ENCODE measurements at places on chromosomes 12 and 14.

DNA sequence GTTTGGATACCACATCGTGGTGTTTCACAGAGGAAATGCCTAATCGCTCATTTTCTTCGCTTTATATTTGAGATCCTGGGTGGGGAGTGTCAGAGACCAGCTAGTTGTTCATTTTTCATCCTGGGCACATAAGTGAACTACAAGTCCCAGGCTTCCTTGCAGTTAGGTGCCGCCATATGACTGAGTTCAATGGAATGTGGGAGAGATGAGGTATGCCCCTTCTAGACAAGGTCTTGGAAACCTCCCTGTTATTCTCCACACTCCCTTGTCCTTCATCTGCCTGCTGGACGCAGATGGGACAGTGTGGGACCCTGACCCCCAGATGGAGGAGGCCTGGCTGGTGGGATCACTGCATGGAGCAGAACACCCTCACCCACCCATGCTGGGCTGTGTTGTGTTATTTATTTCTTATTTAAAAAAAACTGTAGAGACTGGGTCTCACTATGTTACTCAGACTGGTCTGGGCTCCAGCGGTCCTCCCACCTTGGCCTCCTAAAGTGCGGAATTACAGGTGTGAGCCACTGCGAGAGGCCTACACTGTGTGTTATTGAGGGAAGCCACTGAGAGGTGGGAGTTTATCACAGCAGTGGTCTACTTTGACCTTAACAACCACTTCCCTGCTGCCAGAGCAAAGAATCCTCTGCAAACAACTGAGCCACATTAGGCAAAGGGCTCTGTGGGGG is 42.9 kb upstream of the VRK1 start:
- DNase-seq = no peak

DNA sequence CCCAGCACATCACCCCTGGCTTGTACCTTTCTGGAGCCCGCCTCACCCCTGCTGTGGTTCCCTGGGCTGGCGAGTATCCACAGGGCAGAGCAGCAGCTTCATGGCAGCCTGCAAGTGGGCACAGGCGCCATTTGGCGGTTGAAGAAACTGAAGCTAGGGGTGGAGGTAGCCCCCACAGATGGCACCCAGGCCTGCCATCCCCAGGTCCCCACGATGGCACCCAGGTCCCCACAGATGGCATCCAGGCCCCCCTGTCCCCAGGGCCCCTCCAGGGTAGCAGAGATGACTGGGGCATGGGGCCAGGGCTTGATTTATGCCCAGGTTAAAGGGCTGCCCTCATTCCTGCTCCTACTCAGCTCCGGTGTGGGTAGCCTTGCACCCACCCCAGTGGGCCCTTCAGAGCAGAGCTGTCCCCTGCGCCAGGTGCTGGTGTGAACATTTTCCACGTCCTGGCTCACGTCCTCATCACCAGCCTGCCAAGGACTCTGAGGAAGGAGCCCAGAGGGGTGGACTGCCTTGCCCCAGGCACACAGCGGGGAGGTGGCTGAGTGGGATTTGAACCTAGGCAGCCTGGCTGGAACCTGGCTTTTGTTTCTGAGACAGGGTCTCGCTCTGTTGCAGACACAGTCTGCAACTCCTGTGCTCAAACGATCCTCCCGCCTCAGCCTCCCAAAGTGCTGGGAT is 8.7 kb downstream of the MMP17 start:
- no peak for DNase-seq

GRCh38 chr14:55837467-55837866 is 257.5 kb downstream of the KTN1 start:
- DNase-seq = no peak

- peak; percentile 63 for DNase-seq
Observed at GRCh38 chr14:92951912-92952471, 29.0 kb downstream of the CHGA start.

DNA sequence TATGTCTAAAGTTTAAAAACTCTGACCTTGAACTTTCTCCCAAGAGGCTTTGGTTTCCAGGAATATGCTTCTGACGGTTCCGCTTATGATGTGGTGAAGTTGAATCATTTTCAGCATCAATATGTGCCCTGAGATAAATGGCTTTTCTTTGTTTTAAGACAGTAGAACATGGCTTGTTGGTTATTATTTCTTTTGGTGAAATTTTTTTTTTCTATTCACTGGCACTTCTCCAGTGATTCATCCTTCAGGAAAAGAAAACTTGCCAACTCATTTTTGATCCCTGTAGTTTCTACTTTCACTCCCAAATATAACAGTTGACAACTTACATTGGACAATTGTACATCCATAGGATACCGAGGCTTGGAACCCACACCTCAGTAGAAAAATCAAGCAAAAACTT is 1301.2 kb upstream of the FLRT2 start:
- DNase-seq = no peak

DNA sequence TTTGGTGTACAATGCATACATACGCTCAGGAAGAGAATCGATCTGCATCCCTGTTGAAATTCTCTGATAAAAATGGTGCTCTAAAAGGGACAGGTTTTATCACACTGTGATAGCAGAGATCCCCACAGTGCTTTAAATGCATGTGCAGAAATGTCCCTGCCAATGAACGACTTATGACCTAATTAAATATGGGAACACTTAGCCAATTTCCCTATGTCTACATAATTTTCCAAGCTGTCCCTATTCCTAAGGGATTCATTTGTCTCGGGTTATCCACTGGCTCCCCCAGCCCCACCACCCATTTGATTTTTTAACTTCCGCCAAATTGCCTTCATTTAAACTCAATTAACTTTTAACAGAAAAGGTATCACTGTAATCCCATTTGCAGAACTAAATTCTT is 284.6 kb downstream of the TMEM132D start:
- DNase-seq = no peak

- DNase-seq = no peak
Observed at GRCh38 chr12:75553398-75553797, 42.0 kb upstream of the KRR1 start.

DNA sequence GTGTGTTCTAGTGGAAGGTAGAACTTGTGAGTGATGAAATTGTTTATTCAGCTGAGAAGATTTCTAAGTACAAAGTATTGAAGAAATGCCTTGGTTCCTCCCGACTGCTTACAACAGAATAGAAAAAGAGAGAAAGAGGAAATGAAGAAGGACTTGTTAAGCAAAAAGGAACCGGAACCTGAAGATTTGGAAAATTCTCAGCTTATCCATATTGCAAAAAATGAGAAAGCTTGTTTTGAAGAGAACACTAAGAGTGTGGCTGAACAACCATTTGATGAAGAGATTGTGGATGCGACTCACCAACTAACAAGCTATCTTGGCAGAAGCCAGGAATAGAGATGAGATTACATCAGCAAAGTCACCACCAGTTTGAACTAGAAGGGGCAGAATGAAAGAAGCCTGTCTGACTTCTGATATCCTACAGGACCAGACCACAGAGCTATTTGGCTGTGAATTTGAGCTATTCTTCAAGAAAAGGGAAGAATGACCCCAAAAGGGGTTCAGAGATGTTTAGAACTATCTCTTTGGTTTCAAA is 15.1 kb downstream of the NDUFA9 start:
- DNase-seq = no peak

- no peak for DNase-seq
Observed at GRCh38 chr12:103169-103981, 36.8 kb downstream of the IQSEC3 start.

DNA sequence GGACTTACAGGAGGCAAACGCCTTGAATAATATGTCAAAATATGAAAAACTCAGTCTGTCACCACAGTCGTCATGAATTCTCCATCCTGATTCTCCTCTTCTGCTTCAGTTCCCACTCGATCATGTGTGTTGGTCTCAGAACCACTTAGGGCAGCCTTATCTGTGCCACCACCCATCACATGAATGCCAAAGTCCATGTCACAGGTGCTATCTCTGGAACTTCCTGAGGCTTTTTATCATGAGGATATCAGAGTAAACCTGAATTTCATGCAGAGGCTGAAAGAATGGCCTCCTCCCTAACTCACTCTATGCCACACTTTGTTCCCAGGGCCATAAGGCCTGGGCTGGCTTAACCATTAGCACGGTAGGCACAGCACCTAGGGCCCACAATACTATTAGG is 28.8 kb upstream of the MAP3K9 start:
- DNase-seq = no peak

GRCh38 chr12:47988073-47989022 is 15.9 kb downstream of the COL2A1 start:
- no peak for DNase-seq

- no peak for DNase-seq
Observed at GRCh38 chr14:56057071-56057741, 61.0 kb upstream of the PELI2 start.

- no peak for DNase-seq
Observed at GRCh38 chr12:23640754-23641153, 308.7 kb downstream of the SOX5 start.
